ENCODE measurements at places on chromosomes 7 and 10.

DNA sequence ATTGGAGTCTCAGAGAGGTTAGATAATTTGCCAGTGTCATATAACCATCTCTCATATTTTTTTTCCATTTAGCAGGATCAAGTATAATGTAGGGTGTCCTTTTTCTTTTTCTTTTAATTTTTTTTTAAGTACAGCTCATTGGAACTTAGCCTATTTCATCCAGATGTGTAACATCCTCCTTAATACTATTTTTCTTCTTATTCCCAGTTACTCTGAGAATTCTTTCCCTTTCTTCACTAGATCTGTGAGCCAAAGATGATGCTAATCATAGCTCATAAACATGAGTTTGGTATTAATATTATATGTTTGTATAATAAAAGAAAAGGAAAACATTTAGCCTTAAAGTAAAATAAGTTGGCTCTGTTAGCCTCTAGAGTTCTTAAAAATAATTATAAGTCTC is 32.8 kb downstream of the PPP1R9A start:
- no peak for DNase-seq

DNA sequence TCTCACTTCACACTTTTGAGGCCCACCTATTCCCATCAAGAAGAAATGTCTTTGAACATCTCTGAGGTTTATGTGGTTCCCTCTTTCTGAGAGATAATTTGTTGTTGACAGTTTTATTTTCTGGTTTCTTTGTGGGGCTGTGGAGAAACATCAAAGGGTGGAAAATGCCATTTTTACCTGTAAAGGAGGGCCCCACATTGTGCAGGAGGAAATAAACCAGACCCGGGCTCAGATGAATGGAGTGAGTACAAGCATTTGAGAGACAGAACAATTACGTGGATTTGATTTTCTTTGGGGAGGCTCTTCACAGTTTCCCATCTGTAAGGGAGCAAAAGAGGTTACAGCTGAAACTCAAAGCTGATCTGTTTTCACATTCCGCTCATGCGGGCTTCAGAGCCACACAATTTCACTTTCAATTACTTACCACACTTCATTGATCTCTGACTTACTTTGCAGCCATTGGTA is 29.8 kb downstream of the ITPRIP start:
- DNase-seq = no peak

DNA sequence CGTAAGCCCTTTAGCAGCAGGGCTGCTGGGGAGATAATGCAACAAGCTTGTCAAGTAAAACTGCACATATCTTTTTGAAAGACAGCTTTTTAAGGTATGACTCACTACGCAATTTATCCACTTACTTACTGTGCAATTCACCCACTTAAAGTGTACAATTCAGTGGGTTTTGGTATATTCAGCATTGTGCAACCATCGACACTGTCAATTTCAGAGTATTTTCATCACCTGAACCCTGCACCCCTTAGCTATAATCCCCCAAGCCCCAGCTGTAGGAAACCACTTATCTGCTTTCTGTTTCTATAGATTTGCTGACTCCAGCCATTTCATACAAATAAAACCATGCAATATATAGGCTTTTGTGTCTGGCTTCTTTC is 168.0 kb downstream of the PTPN20 start:
- no peak for DNase-seq

GRCh38 chr10:75295868-75296441 is 60.2 kb upstream of the COMTD1 start:
- no peak for DNase-seq

GRCh38 chr10:104563548-104563947 is 77.5 kb upstream of the SORCS3 start:
- no peak for DNase-seq

DNA sequence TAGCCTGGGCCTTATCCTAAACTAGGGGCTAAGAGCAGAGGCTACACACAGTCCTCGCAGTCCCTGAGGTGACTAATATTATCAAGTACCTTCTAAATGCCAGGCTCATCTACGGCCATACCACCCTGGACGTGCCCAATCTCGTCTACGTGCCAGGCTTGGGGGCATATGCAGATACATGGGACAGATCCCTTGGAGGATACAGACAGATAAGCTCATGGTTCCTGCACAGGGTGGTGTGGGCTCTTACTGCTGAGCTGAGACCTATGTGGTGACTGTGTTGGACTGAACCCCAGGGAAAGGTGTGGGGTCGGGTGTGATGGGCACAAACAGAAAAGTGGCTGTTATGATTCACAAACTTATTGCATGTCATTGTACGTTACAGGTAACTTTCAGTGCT is 268.4 kb upstream of the NEBL start:
- DNase-seq = no peak

GRCh38 chr7:100886936-100887515 is 2.5 kb downstream of the UFSP1 start:
- DNase-seq = no peak

DNA sequence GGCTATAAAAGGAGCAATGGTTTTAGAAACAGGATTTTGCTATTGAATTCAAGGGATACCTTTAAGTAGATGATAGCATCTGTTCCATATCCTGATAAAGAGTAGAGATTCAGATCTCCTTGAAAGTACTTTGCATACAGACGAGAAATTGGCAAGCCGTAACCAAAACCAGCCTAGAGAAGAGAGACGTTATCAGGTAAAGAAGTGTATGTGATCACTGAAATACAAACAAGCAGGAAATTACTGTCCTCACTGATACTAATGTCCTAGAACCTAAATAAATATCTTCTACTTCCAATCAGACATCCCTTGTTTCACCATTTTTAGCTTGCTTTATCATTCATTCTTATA is 9.4 kb downstream of the PDK4 start:
- DNase-seq = no peak

GRCh38 chr7:98647326-98647725 is 30.2 kb downstream of the NPTX2 start:
- no peak for DNase-seq

DNA sequence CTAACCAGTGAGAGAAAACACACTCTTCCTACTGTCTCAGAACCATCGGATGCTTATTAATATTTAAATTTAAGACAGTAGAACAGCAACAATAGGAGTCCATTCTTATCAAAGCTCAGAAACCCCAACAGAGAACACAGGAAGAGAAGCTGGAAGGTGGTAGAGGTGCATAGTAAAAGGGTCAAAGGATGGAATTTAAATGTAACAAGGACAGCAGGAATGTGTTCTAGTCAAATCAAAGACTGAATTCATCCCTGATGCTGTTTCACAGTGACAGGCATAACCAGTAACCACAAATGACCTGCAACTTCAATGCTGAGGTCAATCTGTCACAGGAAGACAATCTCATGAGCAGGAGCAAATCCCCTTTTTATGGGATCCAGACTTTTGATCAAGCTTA is 1259.7 kb downstream of the XPNPEP1 start:
- no peak for DNase-seq

- no peak for DNase-seq
These were observed 405.6 kb upstream of the GALNT17 start for GRCh38 chr7:70726294-70726693.

DNA sequence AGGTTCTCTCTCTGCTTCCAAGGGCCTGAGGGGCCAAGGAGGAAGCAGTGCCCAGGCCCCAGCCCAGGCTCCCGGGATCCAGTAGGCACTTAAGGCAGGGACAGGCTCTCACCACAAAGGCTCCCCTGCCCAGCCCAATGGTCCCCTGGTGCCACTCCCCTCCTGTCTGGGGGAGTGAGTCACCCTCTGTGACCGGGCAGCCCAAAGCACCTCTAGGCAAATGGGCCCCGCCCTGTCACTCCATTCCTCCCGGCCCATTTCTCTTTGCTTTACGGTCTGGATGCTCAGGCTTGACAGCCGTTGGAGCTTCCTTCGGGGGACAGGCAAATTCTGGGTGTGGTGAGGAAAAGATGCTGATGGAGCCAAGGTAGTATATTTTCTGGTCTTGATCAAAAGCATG is at the start of gene CALHM3:
CALHM3 (minus strand) TSS at position 106 of the 400 bp plus-strand sequence. CDS start 208 bp downstream, outside the sequence.
- no peak for DNase-seq

- DNase-seq = no peak
These were observed 41.5 kb upstream of the PPP3CB start for GRCh38 chr10:73537288-73537687.

Data from stimulated activated CD4-positive, alpha-beta T cell treated with anti-CD3 and anti-CD28 coated beads, Interleukin-1b, Interleukin-23, amount 100 ng/mL, for 1 hour (primary cell).